ENCODE measurements at places on chromosomes 6 and 20.

DNA sequence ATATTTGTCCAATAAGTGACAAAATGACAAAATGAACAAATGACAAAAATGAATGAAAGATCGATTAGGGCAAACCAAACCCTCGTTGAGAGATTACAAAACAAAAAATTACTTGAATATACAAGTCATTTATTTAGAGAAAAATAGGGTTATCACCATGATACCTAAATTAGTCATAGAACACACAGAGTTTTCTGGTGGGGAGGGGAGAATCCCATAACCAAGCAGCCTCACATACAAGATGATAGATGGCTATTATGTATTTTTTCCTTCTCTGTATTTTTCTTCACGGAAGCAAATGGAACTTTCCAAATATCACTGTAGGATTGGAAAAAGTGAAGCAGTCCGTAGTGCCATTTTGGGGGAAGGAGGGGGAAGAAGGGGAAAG, 28.5 kb upstream of the BMP6 start:
- no peak overlapping the region for H3K4me3 ChIP-seq
- no peak overlapping the region for H3K27ac ChIP-seq
- peaks cover 10% of the 10 kb centered on the region for H3K27me3 ChIP-seq

- no peak overlapping the region for H3K27ac ChIP-seq
- DNase-seq = no peak
- H3K27me3 ChIP-seq = no peaks in the 10 kb centered on the region
- H3K4me1 ChIP-seq = peaks cover 28% of the 10 kb centered on the region
These were observed 26.1 kb downstream of the ZNF311 start for GRCh38 chr6:28978959-28979561.

DNA sequence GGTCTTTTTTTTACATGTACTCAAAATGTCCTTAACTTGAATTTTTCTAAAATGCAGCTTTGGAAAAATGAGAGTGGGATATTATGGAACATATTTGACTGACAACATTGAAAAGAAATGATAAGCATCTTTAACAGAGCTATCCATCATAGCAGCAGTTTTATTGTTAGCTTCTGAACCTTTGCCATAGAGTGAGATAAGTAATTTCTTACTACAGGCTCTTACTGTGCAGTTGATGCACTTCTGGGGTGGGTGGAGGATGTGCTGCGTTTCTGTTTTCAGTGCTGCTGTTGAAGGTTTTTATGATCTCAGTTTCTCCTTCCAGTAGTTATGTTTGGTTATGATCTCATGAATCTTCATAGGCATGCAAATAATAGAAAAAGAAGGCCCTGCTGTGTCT, 267.0 kb downstream of the TMEM242 start:
- H3K27ac ChIP-seq = no peak overlapping the region
- no peaks in the 10 kb centered on the region for H3K4me1 ChIP-seq
- no peaks in the 10 kb centered on the region for H3K27me3 ChIP-seq
- no peak for DNase-seq
- H3K4me3 ChIP-seq = no peak overlapping the region

GRCh38 chr20:39645131-39645530, 683.0 kb downstream of the DHX35 start:
- H3K4me1 ChIP-seq = no peaks in the 10 kb centered on the region
- H3K27me3 ChIP-seq = no peaks in the 10 kb centered on the region
- no peaks in the 10 kb centered on the region for H3K36me3 ChIP-seq
- no peak overlapping the region for H3K4me3 ChIP-seq
- no peak for DNase-seq

DNA sequence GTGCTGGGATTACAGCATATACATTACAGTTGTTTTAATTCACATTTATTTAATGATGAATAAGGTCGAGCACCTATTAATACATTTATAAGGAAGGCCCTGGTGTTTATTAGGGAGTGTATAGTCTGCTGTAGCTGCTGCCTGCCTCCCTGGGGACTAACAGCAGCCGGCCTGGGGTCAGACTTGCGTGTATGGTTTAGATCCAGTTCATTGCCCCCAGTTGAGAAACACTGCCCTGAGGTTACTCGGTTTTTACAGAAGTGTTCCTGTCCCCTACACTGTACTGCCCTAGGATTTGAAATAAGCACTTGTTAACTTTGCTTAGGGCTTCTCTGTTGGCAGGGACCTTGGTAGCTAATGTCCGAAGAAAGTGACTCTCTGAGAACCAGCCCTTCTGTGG, 4.0 kb downstream of the TTPAL start:
- no peaks in the 10 kb centered on the region for H3K27me3 ChIP-seq
- no peak for DNase-seq
- no peak overlapping the region for H3K27ac ChIP-seq
- peaks cover 22% of the 10 kb centered on the region for H3K4me1 ChIP-seq

DNA sequence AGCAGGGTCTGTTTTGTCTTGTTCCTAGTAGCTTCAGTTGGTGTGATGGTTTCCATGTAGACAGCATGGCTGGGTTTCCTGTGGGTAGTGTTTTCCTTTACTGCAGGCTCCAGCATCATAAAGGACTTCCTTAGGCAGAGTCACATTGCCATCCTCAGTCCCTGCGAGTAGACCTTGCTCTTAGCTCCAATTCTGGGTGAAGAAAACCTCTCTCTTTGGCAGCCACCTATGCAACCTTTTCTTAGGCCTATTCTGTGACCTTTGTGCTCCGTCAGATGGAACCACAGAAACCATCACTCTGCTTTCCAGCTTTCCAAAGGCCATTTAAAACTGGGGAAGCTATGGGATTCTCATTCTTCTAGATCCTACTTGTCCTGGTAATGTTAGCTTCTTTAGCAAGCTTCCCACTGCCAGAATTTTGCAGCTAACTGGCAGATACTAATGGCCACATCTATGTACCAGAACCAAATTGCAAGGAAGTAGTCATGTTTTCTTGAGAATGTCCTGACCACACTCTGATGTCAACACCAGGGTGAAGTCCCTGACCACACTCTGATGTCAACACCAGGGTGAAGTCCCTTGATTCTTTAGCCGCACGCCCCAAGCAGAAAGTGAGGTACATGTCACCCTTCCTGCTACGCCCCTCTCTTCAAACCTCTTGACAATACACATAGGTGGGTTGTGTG, 646.6 kb upstream of the HS3ST5 start:
- H3K4me1 ChIP-seq = no peaks in the 10 kb centered on the region
- H3K36me3 ChIP-seq = no peaks in the 10 kb centered on the region
- no peak overlapping the region for H3K27ac ChIP-seq
- no peaks in the 10 kb centered on the region for H3K27me3 ChIP-seq
- no peak overlapping the region for H3K4me3 ChIP-seq

DNA sequence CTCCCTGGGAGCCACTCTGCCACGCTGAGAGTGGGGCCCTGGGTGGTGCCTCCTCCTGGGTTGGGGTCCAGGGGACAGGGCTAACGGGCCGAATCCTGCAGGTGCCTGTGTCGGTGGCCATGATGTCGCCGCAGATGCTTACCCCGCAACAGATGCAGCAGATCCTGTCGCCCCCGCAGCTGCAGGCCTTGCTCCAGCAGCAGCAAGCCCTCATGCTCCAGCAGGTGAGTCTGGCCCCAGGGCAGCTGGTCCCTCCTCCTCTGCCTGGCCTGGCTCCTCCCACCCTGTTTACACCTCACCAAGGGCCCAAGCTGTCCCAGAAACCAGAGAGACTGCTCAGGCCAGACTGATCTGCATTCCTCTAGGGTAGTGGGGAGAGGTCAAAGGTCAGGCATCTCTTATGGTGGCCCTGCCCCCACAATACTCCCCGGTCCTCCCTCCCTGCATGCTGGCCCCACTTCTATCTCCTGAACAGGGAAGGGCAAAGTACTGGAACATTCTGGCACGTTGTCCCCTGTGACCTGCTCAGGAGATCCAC, 38.6 kb downstream of the FOXP4 start:
- no peak for DNase-seq
- H3K27ac ChIP-seq = no peak overlapping the region
- H3K4me3 ChIP-seq = no peak overlapping the region
- H3K4me1 ChIP-seq = no peaks in the 10 kb centered on the region
- peaks cover 93% of the 10 kb centered on the region for H3K36me3 ChIP-seq
